ENCODE measurements at places on chromosomes 1 and 21.

DNA sequence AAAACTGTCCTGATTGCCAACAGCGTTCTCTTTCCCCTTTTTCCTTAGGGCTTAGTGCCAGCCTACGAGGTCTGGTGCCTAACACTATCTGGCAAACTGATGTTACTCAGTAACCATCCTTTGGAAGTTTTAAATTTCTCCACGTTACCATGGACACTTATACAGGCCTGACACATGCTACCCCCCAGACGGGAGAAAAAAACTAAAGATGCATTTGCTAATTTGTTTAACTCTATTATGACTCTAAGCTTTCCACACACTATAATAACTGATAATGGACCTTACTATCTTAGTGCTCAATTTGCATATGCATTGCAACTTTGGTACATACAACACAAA lies 36.8 kb downstream of the CLCA1 start:
- no peak for DNase-seq

- DNase-seq: no peak
These were observed 617.7 kb upstream of the ADGRL2 start for GRCh38 chr1:81183051-81183450.

GRCh38 chr1:55506740-55507577 lies 291.8 kb upstream of the USP24 start:
- no peak for DNase-seq

DNA sequence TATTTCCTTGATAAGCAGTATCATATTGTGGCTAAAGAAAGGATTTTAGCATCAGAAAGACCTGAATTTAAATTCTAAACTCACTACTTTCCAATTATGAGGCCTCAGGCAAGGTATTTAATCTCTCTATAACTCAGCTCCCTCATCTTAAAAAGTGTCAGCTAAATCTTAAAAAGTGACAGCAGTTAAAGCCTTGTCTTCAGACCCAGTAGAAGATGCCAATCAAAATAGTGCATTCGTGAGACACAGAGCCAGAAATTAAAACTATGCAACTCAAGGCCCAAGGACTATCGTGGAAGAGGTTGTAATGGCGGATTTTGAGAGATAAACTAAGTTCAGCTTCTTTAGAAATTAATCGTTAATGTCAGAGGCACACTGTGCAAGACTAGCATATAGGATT lies 677.5 kb upstream of the BRINP3 start:
- DNase-seq: no peak

- DNase-seq: no peak
These were observed 121.6 kb downstream of the RGS7 start for GRCh38 chr1:241235256-241235897.

GRCh38 chr1:1625824-1626206 lies 6.2 kb upstream of the MMP23B start:
- DNase-seq: no peak

- no peak for DNase-seq
These were observed 10.7 kb upstream of the NPHP4 start for GRCh38 chr1:6002714-6003501.

DNA sequence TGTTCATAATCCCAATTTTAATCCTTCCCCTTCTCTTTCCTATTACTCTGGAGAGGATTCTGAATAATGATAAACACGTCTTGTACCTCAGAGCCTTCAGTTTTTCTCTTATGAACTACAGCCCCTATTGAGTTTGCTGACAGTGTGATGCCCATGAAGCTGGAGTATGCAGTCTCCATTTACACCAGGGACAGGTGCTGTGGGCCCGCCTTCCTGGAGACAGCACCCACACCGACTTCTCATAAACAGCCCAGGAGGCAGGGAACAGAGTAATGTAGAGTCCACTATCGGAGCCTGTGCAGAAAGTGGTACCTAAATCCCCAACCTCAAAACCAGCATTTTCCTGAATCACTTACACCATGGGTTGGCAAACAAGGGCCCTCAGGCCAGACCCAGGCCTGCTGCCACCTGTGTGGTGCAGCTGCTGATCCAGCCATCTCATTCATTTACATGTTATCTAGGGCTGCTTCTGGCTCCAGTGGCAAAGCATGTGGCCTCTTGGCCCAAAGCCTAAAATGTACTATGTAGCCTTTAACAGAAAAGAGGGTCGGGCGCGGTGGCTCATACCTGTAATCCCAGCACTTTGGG lies 95.1 kb upstream of the KRTAP19-8 start:
- DNase-seq: no peak

GRCh38 chr1:94245747-94246438 lies 8.5 kb upstream of the ARHGAP29 start:
- no peak for DNase-seq

- DNase-seq: no peak
These were observed 148.0 kb downstream of the ZZZ3 start for GRCh38 chr1:77534456-77534855.

DNA sequence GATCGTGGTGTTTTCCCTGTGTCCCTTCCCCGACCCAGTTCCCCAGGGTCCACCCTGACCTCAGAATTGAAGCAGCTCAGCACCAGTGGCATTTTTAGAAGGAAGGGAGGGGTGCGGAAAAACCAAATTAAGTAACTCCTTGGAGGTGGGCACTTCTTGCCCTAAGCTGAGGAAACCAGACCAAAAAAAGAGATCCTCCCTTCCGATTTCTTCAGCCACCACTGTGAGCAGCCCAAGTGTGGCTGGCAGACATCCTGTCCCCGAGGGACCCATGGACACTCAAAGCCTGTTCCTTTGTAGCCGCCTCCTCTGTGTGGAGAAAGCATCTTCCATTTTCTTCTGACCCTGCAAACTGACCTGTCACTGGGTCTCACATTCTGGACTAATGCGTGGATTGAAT lies 31.3 kb downstream of the KIRREL1 start:
- DNase-seq: no peak

- DNase-seq: no peak
These were observed 3.0 kb upstream of the PPIE start for GRCh38 chr1:39735731-39736130.

DNA sequence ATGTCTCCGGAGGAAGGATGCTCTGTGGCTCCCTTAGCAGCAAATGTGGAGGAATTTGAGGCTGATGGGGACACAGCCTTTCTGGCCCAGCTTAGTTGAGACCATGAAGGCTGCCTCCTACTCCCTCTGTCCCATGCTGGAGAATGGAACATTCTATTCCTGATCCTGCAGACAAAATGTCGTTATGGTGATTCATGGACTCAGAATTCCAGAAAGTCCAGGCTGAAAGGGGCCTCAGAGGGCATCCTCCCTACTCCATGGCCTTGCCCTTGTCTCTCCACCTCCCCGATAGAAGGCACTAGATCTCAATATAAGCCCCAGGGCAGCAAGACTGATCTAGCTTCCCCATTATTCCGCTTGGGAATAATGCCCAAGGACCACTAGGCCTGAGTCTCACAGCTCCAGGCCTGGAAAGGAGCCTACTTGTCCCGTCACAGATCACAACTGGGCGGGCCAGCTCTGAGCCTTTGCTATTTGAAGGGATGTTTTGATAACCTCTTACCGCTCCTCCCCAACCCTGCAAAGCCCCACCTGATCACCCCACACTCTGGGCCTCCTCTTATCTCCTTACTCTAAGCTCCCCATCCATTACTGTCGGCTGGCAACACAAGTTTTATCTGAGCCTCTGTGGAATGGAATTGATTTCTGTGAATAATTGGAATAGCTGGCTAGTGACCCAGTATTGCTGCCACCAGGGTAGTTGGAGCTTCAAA lies 52.8 kb upstream of the TRABD2B start:
- DNase-seq: no peak

GRCh38 chr21:15122241-15122640 lies 57.4 kb upstream of the NRIP1 start:
- no peak for DNase-seq

DNA sequence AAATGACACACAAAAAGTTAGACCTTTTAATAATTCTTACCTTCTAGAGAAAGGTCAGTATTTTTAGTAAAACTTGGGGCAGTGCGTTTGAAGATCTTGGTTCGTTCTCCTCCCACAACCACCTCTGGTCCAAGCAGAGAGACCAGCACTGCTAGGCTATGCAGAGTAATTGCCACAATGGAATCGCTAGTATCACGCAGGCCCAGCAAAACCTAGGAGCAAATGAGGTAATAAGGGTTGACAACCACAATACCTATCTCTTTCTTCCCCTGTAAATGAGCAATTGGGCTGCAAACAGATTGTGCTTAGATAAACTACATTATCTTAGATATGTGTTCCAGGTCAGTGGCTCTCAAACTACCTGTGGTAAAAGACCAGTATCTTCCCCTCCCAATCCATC lies 34.7 kb downstream of the SCYL3 start:
- DNase-seq: no peak

DNA sequence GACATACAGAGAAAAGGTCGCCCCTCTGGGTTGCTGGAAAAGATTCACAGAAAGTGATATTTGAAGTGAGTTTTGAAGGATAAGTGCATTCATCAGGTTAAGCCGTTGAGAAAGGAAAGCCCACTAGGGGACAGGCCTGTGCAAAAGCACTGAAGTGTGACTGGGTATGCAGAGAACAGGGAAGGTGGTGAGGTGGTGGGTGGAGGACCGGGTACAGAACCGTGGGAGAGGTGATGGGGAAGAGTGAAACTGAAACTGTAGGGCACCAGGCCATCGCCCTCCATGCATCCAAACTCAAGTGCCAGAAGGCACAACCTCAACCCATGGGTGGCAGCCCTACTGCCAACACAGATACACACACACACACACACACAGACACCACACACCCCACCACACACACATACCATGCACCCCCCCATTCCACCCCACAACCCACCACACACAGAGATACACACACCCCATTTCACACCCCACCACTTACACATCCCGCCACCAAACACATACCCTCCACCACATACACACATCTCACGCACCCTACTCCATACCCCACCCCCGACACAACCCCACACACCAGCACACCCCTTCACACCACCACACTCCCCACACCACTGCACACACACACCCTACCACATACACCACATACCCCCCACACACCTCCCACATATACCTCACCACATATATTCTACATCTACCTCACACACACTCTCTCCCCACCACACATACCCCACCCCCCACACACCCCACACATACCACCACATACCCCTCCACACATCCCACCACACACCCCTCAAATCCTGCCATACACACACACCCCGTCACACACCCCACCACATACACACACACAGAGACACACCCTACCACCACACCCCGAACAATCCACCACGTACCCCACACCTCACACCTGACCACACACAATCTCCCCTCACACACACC lies 59.0 kb downstream of the TSEN15 start:
- DNase-seq: no peak

DNA sequence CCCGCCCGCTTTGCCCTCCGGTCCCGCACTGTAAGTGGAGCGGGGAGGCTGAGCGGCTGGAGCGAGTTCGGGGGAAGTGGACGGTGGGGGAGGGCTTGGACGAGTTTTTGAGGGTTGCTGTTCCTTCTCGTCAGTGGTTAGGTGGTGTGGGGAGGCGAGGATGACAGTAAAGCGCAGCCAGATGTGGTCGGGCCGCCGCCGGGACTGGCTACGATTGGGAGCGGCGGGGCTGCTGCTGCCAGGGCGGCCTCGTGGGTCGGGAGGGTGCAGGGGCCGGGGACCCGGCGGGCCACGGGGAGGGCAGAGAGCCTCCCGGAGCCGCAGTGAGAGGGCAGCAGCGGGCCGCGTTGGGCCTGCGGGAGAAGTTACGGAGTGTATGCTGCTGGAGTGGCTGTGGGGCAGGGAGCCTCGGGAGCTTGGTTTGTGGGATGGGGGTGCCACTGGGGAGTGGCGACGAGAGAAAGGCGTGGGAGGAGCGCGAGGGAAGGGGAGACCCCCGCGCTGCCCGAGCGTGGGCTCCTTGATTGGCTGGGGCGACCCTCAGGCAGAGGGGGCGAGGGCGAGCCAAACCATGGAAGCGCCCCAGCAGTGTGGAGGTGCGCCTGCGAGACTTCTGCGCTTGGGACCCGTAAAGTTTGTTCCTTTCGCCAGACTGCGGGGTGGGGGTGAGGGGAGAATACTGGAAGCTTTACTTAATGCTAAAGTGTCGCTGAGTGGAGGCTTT lies 2.1 kb downstream of the ADGRL2 start:
- no peak for DNase-seq

DNA sequence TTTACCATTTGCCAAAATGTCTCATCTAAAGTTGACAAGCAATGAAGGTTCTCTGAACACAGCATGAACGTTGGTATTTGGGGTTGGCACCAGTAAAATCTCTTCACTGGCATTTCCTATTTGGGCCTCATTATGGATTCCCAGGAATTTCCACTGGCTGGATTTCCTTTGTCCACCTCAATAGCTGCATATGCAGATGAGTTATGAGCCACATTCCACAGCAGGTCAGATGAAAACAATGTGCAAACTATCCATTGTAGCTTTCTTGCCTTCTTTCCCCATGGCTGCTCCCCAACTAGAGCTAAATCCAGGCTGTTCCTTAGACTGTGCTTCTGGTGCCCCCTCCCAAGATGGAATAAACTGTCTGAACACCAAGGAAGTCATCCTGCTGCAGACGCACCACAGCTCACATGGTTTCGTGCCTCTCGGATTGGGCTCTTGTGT lies 168.1 kb upstream of the FGGY start:
- DNase-seq: no peak

- DNase-seq: no peak
These were observed 27.2 kb downstream of the CTTNBP2NL start for GRCh38 chr1:112423207-112423606.

DNA sequence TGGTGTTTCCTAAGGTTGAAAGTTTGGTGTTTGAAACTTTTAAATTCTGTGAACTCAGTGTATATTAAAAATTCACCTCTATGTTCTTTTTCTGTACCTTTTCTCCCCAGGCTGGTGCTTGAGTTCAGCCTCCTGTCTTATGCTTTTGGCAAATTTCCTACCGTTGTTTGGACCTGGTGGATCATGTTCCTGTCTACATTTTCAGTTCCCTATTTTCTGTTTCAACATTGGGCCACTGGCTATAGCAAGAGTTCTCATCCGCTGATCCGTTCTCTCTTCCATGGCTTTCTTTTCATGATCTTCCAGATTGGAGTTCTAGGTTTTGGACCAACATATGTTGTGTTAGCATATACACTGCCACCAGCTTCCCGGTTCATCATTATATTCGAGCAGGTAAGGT lies 24.9 kb upstream of the AXDND1 start:
- DNase-seq: no peak

DNA sequence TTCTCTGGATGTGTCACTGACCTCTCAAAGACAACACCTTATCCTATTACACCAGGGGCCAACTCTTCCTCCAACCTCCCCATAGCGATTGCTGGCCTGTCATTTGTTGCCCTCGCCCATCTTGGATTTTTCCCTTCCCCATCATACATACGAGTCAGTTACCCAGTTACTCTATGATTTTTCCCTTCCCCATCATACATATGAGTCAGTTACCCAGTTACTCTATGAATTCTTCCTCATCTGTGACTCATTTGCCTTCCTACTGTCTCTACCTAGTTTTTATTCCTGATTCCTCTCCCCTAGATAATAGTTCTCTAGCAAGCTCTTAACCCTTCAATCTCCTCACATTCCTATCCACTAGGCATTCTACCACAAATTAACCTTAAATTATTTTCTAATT lies 178.8 kb downstream of the NR5A2 start:
- no peak for DNase-seq

- DNase-seq: no peak
These were observed 180.0 kb downstream of the RASAL2 start for GRCh38 chr1:178273707-178274410.

GRCh38 chr1:178646821-178647220 lies 78.2 kb upstream of the RALGPS2 start:
- no peak for DNase-seq

GRCh38 chr21:34970566-34970965 lies 78.5 kb downstream of the RUNX1 start:
- no peak for DNase-seq

- DNase-seq: no peak
These were observed 200.2 kb downstream of the PDE4B start for GRCh38 chr1:65992831-65993271.

Measured in vagina (tissue), 2 donors.